H1 (cell line): ENCODE measurements at places on chromosomes 5 and 9.
A peak's percentile ranks its signal among the peaks of the same experiment; 100 is the strongest.

GRCh38 chr5:88680253-88681132, 202.5 kb downstream of the MEF2C start:
- no peak for DNase-seq

- DNase-seq = no peak
These were observed 551.3 kb downstream of the TLE1 start for GRCh38 chr9:81137976-81138568.

- DNase-seq = no peak
These were observed 4.9 kb downstream of the HSPB3 start for GRCh38 chr5:54460181-54460919.

DNA sequence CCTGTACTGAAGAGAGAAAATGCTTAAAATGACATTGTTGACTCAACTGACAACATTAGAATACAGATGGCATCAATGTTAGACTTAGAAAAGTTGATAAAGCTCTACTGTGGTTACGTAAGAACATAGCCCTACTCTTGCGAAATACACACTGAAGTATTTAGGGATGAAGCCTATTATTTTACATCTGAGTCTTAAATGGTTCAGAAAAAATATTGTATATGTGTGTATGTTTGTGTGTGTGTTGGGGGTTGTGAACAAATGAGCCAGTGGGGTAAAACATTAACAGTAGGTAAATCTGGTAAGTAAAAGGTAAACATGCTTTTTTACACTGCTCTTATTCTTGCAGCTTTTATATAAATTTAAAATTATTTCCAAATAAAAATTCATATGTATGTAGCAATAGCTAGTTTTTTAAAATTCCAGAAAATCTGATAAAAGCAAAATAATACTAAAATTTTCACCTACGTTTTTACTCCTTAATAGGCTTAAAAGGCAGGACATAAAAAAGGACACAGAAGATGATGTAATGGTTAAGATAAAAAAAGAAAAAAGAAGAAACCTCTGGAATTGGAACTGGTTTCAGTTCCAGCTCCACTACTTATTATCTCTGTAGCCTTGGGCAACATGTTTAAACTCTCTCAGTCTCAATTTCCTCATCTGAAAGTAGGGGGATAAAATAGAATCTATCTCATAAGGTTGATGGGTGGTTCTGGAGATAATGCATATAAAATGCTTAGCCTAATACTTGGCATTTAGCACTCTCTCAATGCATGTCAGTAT, 44.3 kb downstream of the GARNL3 start:
- DNase-seq = no peak

- no peak for DNase-seq
These were observed 41.8 kb downstream of the MUSK start for GRCh38 chr9:110710420-110710819.

- DNase-seq = no peak
These were observed 40.9 kb downstream of the PAM start for GRCh38 chr5:102796009-102796408.

GRCh38 chr5:88854769-88855168, 28.2 kb downstream of the MEF2C start:
- DNase-seq = no peak

DNA sequence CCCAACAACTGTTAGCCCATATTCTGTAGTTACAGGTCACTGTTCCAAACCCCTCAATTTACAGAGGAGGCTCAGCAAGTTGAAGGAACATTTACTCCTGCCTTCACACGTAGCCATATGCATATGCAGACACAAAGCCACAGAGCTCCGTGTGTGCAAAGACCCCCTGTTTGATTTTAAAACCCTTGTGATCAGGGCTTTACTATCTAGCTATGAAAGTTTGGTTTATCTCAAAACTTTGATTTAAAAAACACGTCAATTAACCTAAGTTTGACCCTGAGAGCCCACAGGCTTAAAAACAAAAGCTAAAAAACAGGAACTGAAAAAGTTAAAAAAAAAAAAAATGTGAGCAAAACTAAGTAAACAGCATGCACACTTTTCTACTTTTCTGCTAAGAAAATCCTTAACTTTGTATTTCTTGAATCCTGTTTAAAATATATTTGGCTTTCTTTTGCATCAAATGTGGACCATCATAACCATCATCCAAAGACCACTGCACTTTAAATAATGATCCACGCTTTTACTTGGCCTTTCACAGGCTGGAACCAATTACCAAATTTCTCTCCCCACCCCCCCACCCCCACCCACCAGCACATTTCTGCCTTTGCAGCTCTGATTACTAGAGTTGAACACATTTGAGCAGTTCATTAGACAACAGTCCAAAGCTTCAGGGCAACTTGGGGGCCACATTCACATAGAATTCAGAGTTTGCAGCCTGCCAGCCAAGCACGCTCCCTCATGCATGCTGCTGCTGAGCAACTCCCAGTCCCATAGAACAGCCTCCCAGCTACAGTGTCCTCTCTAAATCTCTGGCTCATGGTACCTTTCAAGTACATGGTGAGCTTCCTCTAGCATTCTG, 128.8 kb upstream of the MAP3K1 start:
- DNase-seq = no peak

DNA sequence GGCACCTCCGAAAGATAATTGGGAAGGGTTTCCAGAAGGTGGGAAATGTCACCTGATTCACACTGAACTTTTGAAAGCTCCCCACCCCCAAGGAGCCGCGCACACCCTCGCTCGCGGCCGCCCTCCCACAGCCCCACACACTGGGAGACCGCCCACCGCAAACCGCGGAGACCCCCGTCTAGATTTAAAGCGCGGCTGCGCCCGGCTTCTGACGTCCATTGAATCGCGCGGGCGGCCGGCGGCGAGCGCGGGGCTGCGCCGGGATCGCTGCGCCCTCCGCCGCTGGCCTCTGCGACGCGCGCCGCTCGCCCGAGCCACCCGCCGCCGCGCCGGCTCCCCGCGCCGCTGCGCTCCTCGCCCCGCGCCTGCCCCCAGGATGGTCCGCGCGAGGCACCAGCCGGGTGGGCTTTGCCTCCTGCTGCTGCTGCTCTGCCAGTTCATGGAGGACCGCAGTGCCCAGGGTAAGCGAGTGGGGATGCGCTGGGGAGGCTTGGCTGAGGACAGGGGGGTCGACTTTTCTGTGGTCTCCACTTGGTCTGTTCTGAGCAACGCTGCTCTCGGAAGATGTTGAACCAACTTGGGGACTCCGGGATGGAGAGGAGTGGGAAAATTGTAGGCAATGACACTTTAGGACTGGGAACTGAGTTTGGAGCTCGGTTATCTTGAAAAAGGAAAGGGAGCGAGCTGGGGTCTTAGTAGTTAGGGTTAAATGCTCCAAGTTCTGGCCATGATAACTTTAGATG, at the start of gene FST:
Gene FST, plus strand, starts transcription at position 214 of the 743 bp plus-strand sequence. Its CDS starts 163 bp downstream, at position 377.
- DNase-seq = peak; percentile 78

DNA sequence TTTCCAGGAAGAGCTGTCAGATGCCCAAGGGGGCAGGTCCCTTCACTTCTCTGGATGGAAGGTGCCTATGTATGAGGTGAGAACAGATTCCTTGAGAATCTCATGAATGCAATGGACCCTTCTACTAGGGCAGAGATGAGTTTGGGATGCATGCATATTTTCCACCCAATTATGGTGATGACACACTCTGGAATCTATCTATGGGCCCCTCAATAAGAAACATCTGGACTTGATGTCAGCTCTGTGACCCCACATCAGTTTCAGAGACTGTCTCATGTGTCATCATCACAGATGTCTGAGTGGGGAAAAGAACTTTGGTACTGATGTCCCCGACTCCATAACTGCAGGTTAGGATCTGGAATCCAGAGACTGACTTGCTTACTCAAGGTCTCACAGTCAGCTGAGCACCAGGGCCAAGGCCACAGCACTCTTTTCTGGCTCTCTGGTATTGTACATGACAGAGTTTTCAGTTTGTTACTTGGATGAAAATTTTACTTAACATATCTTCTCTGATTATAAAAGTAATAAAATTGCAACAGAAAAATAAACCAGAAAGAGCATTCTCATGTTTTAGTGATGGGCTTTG, 177.0 kb downstream of the DCP2 start:
- DNase-seq = no peak

DNA sequence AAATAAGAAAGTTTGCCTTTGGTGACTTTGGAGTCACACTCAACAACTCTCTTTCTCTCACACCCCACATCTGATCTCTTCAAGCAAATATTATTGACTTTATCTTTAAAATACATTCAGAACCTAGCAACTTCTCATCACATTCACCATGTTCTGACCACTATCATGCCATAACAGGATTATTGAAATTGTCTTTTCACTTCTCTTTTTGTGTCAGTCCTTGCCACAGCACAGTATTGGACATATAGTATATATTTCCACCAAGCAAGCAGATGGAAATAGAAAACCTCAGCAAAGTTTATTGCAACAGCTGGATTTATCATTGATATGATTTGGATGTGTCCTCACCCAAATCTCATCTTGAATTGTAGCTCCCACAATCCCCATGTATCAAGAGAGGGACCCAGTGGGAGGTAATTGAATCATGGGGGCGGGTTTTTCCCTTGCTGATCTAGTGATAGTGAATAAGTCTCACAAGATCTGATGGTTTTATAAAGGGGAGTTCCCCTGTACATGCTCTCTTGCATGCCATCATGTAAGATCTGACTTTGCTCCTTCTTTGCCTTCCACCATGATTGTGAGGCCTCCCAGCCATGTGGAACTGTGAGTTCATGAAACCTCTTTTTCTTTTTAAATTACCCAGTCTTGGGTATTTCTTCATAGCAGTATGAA, 26.9 kb upstream of the ITGA1 start:
- no peak for DNase-seq

- DNase-seq = no peak
These were observed 603.0 kb downstream of the BNC2 start for GRCh38 chr9:16267281-16268066.

- no peak for DNase-seq
These were observed 26.5 kb upstream of the BASP1 start for GRCh38 chr5:17190799-17191391.

GRCh38 chr9:2164268-2164667, 149.1 kb downstream of the SMARCA2 start:
- DNase-seq = no peak

- no peak for DNase-seq
These were observed 64.2 kb upstream of the ABL1 start for GRCh38 chr9:130770679-130771442.

DNA sequence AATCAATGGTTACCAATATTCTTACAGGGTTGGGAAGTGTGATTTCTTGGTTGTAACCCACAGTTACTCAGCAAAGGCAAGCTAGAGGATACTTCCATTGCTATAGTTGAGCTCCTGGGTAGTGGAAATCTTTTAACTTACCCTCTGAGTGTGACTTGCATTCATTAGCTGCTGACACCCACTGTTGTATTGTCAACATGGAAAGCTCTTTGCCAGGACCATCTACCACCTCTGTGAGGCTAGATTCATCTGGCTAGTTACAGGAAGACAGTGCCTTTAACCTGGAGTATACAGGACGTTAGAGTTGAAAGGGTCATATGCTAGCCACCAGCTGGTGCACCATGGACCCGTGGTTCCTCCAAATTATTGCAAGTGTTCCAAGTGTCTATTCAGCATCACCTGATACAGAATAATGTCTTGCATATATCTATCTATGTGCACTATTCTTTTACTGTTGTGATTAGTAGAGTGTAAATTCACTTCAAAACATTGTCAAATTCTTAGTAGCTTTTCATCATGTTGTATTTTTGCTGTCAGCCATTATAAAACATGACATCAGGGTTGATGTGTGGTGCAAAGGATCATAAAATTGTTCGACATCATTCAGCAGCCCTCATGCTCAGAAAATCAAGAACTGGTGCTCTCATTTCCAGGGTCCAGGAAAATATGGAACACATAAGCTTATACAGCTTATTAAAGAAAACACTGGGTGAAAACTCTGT, 239.0 kb downstream of the PJA2 start:
- DNase-seq = no peak

- peak; percentile 56 for DNase-seq
These were observed 69.4 kb upstream of the FCN2 start for GRCh38 chr9:134811079-134811672.

DNA sequence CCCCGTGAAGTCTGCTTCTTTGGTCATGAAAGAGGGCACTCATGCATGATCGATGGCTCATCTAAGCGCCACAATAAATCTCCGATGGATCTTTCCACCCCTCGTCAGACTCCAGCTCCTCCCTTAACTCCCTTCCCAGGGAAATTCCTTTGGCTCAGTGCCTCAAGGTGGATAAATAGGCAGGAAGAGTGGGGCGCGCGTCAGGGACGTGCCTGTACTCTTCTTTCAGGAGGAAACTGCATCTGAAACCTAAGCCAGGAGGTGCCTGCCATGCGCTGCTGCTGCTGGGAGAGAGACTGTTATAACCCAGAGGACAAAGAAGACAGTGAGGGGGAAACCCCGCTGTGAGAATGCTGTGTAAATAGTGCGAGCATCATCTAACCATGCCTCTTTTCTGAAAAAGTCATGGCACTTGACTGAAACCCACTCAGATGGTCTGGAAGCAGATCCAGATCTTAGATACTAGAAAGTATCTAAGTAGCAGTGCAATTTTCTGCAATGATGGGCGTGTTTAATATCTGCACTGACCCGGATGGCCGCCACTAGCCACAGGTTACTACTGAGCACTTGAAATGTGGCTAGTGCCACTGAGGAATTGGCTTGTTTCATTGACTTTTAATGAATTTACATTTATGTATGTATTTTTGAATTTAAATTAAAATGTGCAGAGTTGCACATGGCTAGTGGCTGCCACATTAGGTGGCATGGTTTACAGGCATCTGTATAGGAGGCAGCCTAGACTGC, 120.3 kb upstream of the BASP1 start:
- no peak for DNase-seq

- DNase-seq = no peak
These were observed 1060.1 kb downstream of the PTPRD start for GRCh38 chr9:9552665-9553064.

DNA sequence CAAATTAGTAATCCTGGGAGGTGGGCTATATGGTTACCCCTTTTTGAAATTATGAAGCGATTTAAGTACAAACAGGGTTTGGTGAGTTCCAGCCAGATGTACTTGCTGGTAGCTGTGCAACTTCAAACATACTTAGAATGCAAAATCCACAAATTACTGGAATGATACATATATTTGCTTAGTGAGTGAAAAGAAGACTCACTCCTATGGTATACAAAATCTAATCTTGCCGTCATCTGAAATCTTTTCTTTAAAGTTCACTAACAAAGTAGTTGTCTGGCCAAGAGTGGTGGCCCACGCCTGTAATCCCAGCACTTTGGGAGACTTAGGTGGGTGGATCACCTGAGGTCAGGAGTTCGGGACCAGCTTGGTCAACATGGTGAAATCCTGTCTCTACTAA, 64.9 kb upstream of the TJP2 start:
- no peak for DNase-seq

GRCh38 chr5:123874600-123875201, 362.7 kb downstream of the CSNK1G3 start:
- DNase-seq = no peak

- no peak for DNase-seq
These were observed 3.8 kb upstream of the ORM1 start for GRCh38 chr9:114319147-114319546.
